Right atrium auricular region (tissue), 2 donors: ENCODE measurements at places on chromosomes 11 and 22. TPM values are rescaled to one million over a fixed set of nuclear protein-coding genes. Genes with fewer than 3 reads are reported as not detected.

Gene IRAG1
- 4.6 TPM for total RNA-seq

DNA sequence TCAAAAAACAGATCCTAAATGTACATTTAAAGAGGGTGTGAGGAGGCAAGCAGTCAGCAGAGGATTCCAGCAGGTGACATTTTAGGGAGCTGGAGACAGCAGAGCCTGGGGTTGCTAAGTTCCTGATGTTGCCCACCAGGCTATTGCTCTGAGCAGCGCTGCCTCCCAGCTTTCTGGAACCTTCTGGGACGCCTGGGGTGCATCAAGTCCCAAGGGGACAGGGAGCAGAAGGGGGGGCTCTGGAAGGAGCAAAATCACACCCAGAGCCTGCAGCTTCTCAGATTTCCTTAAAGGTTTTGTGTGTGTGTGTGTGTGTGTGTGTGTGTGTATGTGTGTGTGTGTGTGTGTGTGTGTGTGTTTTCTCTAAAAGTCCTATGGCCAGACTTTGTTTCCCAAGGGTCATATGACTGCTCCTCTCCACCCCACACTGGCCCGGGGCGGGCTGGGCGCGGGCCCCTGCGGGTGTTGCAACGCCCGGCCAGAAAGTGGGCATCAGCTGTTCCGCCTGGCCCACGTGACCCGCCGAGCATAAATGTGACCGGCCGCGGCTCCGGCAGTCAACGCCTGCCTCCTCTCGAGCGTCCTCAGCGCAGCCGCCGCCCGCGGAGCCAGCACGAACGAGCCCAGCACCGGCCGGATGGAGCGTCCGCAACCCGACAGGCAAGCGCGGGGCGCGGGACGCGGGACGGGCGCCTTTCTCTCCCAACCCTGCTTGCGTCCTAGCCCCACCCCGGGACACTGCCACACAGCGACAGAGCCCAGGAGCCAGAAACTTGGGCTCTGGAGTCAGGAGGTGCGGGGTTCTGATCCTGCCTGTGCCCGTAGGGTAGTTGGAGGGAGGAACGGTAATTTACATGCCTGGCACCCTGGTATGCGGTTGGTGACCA, at the start of gene HMOX1:
Gene HMOX1, plus strand, starts transcription at position 560 of the 887 bp plus-strand sequence. Its CDS starts 78 bp downstream, at position 638.
- H3K27ac ChIP-seq, result peak within 1 kb of the TSS; percentile 77
- H3K4me3 ChIP-seq, result peak within 1 kb of the TSS; percentile 51
- no peaks in the 10 kb centered on the region for H3K36me3 ChIP-seq

DNA sequence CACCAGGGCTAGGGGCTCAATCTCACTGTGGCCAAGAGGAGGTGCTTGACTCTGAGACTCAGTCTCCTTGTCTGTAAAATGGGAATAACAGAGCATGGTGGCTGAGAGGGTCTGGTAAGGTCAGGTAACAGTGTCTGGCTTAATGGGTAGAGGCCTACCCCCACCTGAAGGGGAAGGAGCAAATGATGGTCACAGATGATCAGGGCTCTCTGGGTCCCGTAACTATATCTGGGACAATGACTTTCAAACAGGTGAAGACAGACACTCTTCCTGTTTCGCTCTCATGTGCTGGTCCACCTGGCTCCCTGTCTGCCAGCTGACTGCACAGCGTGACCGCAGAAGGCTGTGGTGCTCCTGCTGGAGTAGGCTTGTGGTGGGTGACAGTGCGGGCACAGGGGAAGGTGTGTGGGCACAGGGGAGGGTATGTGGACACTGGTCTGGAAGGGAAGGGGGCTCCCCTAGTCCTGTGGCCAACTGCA, 4.0 kb downstream of the A4GALT start:
- H3K4me1 ChIP-seq, result no peaks in the 10 kb centered on the region
- no peak for DNase-seq
- H3K4me3 ChIP-seq, result no peak overlapping the region
- H3K36me3 ChIP-seq, result peaks cover 8% of the 10 kb centered on the region
- peak overlapping the region; percentile 100 for H3K27ac ChIP-seq

DNA sequence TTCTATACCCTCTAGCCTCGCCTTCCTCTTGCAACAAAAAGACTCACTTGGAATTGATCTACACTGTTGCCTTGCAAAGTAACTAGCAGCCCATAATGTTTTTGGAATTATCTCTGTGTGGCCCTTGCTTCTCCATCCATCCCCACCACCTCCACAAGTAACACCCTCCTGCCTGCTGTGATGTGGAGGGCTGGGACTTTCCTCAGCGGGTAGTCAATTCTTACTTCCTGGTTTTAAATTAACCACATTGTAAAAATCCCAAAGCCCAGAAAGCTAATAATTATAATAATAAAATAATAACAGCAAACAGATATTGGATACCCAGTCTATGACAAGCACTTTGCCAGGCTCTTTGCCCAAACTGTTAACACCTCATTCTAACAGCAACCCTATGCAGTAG, 40.8 kb upstream of the GALNT18 start:
- H3K4me1 ChIP-seq, result no peaks in the 10 kb centered on the region
- no peak for DNase-seq
- no peaks in the 10 kb centered on the region for H3K36me3 ChIP-seq
- H3K4me3 ChIP-seq, result no peak overlapping the region
- H3K27me3 ChIP-seq, result no peaks in the 10 kb centered on the region
- no peak overlapping the region for H3K27ac ChIP-seq

DNA sequence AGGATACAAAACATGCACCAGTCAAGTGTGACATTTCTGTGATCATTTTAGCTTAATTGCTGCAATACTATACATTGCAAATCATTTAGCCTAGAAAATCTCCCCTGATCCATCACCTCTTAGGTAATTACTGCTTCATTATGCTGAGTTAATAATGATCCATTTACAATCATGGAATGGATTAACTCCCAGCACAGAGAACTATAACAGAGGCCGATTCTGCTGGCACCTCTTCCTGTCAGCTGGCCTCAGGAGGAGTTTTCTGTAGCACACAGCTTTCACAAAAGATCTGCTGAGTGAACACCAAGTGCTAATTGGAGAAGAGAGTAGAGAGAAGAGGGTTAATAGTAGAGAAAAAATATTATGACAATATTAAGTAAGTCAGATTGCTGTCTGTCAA, 591.8 kb upstream of the KIRREL3 start:
- no peaks in the 10 kb centered on the region for H3K36me3 ChIP-seq
- no peak for DNase-seq
- no peak overlapping the region for H3K27ac ChIP-seq
- no peaks in the 10 kb centered on the region for H3K4me1 ChIP-seq
- no peak overlapping the region for H3K4me3 ChIP-seq
- H3K27me3 ChIP-seq, result no peaks in the 10 kb centered on the region

- H3K27me3 ChIP-seq, result no peaks in the 10 kb centered on the region
- no peak overlapping the region for H3K4me3 ChIP-seq
- DNase-seq, result no peak
Observed at GRCh38 chr22:33971561-33971961, 51.3 kb upstream of the LARGE1 start.

GRCh38 chr22:19885841-19886592, 31.3 kb upstream of the GNB1L start:
- no peak for DNase-seq
- H3K4me1 ChIP-seq, result no peaks in the 10 kb centered on the region
- H3K27me3 ChIP-seq, result no peaks in the 10 kb centered on the region
- H3K36me3 ChIP-seq, result peaks cover 6% of the 10 kb centered on the region

GRCh38 chr11:84560206-84560605, 1066.9 kb downstream of the DLG2 start:
- no peak overlapping the region for H3K27ac ChIP-seq
- no peak for DNase-seq
- no peaks in the 10 kb centered on the region for H3K27me3 ChIP-seq
- no peak overlapping the region for H3K4me3 ChIP-seq

DNA sequence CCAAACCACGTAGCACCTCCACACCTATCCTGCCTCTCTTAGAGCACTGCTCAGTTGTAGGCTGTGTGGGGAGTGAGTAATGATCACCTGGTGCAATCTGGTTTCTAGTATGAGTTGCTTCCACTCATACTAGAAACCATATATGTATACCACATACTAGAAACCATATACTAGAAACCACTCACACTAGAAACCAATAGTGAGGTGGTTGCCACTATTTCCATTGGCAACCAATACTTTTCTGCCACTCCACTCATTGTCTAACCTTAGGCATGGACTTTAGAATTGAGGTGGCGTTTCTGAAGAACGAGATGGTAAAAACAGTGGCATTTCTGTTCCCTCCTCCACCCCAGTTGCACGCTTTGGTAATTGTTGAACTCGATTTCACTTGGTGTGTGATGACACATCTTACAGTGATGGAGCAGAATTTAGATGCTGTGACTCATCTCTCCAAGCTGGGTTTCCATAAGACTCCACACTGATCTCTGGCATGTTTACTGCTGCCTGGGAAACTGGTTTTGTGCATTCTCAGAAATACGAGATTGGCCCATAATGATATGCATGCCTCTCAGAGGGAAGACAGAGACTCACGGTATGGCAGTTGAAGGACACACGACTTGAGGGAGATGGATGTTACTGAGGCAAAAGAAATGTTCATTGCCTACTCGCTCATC, 82.9 kb downstream of the KIRREL3 start:
- no peak overlapping the region for H3K27ac ChIP-seq
- H3K4me3 ChIP-seq, result no peak overlapping the region
- no peaks in the 10 kb centered on the region for H3K36me3 ChIP-seq
